ENCODE measurements at places on chromosomes 4 and X.

- DNase-seq, result no peak
Observed at GRCh38 chr4:42965326-42965725, 72.8 kb downstream of the GRXCR1 start.

DNA sequence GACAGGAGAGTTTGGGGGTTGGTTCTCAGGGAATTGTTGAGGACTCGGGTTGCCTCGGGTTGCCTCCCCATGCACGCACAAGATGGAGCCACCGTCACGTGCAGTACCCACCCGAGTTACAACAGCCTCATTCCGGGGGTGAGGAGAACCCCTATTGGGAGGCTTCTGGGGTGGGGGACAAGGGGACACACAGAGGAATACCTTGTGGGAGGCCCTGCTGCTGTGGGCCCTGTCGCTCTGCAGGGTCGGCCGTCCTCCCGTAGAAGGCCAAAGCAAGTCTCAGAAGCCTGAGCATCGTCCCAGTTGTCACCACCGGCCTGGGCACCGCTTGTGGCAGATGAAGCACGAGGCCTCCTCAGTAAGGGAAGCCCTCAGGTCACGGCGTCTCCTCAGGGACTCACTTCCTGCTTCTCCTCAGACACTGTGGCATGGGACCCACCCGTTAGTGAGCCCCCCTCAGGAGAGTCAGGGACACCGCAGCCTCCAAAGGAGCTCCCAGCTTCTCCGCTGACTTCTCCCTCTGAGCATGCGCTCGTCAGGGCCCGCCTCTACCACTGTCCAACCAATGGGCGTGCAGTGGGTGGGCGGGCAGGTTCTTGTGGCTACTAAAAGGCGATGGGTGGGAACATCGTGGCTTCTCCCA is at the start of gene CT55:
Gene CT55 (minus strand): TSS at position 522 of the 643 bp plus-strand sequence. CDS start 227 bp downstream, at position 295.
- no peak for DNase-seq

GRCh38 chr4:65668201-65669089 is 1.8 kb downstream of the EPHA5 start:
- no peak for DNase-seq

DNA sequence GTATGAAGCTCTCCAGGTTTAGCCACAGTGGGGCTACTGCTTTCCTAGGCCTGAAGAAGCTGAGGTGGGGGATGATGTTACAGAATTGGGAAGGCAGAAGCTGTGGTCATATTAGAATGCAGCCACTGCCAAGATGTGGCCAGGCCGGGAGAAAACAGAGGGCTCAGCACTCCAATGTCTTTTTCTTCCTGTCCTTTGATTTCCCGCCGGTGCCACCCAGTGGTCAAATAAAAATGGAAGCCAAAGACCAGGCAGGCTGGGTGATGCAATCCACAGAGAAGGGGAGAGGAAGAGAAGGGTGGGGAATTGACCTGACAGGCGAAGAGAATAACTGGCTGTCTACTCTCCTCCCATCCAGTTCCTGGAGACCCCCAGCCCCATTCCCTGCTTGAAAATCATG is 94.9 kb upstream of the SHISA3 start:
- no peak for DNase-seq

DNA sequence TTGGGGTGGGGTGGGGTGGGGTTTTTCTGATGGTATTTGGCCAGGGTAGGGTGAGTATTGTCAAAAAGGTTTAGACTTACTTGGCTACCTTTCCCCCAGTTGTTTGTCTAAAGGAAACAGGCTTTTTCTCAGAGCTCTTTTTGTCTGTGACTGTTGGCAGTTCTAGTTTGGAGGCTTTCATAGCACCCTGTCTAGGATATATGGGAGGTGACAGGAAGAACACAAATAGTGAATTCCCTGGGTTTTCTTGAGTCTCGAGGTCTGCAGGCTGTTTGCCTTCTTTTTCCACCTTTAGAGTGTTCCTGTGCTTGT is 13.5 kb downstream of the RPS6KA3 start:
- no peak for DNase-seq

GRCh38 chr4:128220286-128221235 is 67.1 kb downstream of the PGRMC2 start:
- DNase-seq, result no peak

DNA sequence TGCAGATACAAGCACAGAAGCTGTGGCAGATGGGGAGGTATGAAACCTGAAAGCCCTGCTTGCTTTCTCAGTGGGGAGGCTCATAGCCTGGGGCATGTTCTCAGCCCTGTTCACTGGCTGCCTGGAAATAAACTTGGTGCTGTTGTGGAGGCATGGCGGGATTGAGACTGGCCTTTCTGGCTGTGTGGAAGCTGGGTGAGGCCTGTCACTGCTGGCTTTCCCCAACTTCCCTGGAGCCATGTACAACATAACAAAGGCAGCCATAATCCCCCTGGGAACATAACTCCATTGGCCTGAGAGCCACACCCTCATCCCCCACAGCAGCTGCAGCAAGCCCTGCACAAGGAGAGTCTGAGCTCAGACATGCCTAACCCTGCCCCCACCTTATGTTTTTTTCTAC is 237.7 kb upstream of the TLL1 start:
- DNase-seq, result no peak

DNA sequence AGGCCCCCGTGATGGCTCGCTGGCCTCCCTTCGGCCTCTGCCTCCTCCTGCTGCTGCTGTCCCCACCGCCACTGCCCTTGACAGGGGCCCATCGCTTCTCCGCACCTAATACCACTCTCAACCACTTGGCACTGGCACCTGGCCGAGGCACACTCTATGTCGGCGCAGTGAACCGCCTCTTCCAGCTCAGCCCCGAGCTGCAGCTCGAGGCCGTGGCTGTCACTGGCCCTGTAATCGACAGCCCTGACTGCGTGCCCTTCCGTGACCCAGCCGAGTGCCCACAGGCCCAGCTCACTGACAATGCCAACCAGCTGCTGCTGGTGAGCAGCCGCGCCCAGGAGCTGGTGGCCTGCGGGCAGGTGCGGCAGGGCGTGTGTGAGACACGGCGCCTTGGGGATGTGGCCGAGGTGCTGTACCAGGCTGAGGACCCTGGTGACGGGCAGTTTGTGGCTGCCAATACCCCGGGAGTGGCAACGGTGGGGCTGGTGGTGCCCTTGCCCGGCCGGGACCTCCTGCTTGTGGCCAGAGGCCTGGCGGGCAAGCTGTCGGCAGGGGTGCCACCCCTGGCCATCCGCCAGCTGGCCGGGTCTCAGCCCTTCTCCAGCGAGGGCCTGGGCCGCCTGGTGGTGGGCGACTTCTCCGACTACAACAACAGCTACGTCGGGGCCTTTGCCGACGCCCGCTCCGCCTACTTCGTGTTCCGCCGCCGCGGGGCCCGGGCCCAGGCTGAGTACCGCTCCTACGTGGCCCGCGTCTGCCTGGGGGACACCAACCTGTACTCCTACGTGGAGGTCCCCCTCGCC is 3.0 kb downstream of the PLXNB3 start:
- DNase-seq, result no peak

GRCh38 chr4:110982486-110982885 is 359.6 kb upstream of the PITX2 start:
- DNase-seq, result no peak

- no peak for DNase-seq
Observed at GRCh38 chr4:153318696-153319320, 25.7 kb upstream of the MND1 start.

DNA sequence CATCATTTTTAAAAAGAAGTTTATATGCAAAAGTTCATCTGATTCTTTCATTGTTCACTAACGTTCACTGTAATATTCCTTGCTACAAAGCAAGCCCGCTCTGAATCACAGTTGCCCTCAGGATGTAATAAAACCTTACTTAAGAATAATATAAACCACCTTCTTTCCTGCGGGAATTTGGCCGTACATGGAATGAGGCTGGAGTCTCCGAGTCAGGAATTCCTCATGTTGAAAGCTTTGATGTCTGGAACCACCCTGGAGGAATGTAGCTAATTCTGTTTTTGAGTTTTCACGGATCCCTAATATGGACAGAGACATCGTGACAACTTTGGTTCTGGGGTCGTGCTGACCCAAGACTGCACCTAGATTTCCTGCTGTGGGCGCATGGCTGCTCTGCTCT is 58.5 kb downstream of the CRLF2 start:
- DNase-seq, result no peak

GRCh38 chrX:7925867-7926472 is 1.2 kb downstream of the PNPLA4 start:
- DNase-seq, result no peak

DNA sequence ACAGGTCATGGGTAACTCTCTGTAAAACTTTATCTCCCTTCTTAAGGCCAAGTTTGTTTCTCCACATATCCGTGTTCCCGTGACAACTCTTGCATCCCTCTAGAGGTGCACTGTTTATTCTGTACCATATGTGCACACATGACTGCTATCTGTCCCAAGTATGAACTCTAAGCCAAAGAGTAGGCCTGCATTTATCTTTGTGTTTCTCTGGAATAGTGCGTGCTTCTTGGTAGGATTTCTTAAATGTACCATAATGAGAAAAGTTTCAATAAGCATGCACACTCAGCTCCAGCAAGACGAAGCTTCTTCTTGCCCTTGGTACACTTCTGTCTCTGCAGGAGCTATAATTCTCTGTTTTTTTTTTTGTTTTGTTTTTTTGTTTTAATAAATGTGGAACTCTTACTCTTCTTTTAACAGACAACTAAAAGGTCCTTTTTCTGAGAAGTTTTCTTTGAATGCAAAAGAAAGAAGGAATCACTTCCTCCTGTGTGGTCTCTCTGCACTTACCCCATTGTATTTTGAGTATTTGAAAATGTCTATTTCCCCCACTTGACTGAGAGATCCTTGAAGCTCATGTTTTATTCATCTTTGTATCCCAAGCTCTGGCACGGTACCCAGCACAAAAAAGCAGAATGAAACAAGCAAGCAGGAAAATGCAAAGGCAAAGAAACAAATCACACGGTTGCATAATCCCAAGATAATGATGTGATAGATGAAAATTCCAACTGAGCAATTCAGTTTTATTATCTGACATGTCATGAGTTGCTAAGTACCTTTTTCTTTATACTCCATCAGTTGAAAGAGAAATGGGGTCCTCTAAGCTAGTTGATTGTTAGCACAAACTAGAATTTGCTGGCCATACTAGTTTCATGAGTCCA is 521.9 kb upstream of the BOD1L1 start:
- no peak for DNase-seq

GRCh38 chrX:138711399-138712347 is at the start of gene FGF13:
Gene FGF13 (minus strand): TSS chrX:138711717. CDS start chrX:138711003, 714 bp downstream.
- no peak for DNase-seq

DNA sequence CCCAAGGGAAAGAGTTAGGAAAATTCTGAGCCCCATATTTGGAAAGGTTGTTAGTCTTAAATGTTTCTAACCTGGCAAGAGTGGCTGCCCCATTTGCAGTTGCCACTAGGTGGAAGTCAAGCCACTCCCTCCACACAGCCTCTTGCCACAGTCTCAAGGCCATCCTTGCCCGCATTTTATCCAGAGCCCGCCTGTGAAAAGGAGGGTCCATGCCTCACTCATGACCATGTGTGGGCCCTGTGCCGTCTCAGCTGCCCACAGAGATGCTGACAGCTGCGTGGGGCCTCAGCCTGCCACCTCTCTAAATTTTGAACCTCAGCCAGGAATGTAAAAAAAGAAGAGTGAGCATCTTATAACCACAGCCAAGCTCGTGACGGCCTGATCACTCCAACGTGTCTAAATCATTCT is 201.5 kb upstream of the FAM241A start:
- DNase-seq, result no peak

DNA sequence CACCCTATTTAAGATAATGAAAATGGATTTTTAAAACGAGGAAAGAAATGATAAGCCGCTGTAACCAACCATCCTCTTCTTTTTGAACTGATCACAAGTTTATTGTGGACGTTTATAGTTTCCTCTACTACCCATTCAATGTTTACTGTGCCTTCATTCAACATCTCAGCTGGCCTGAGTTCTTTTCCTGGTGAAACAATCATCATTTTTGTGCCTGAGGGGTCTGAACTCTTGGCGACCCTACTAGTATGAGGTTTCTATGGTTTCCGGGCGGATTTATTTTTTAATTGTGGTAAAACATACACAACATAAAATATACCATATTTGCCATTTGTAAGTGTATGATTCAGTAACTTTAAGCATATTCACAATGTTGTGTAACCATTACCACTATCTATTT is 100.7 kb downstream of the SPRY1 start:
- DNase-seq, result no peak

DNA sequence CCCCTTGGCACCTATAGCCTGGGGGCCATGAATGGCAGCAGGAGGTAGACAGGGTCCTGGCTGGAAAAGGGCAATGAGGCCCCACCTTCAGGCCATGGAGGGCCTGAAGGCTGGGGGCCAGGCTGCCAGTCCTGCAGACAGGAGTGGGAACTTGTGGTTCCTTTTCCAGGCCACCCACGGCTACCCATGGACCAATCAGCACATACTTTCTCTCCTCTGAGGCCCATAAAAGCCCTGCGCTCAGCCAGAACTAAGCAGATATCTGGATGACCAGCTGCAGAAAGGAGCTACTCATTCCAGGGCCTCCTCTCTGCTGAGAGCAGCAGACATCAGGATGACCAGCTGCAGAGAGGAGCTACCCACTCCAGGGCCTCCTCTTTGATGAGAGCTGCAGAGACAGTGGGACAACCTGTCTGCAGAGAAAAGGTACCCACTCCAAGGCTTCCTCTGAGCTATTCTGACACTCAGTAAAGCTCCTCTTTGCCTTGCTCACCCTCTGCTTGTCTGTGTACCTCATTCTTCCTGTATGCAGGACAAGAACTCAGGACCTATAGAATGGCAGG is 67.2 kb downstream of the NAA11 start:
- no peak for DNase-seq

GRCh38 chr4:11343536-11343935 is 85.2 kb downstream of the HS3ST1 start:
- DNase-seq, result no peak

DNA sequence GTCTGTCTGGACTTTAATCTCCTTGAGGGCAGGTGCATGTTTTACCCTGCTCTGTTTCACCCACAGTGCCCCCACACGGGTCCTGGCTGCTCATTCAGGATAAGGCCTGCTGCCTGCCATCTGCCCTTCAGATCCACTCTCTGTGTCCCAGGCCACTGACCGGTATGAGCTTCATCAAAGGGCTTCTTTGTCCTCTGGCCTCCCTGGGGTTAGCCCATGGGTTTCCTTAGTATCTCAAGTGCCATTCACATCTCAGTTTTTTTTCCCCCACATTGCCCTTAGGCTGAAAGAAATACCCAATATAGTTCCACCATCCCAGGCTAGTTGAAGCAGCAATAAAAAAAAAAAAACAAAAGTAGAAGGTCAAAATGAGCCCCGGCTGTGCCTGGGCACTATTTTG is 9.3 kb downstream of the CD99L2 start:
- no peak for DNase-seq

- no peak for DNase-seq
Observed at GRCh38 chrX:3621414-3621813, 92.0 kb downstream of the PRKX start.

DNA sequence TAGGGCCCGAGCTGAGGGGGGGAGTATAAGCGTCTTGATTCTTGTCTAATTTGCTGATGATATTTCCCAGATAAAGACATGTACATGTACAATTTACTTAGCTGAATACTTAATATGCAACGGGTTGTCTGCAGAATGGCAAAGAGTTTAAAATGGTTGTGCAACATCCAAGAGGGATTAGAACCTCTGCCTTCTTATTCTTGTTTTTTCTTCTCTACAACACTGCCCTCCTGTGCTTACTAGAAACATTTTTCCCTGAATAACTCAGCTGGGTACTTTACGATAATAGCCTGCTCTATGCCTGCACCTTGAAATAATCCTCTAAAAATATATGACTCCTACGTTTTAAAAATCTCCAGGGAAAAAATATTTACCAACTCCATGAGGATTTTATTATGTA is 41.8 kb downstream of the INTS12 start:
- no peak for DNase-seq

Data from activated B cell treated with CpG ODN at 0.5 μM for 24 hours (primary cell).